ENCODE measurements at places on chromosomes 2 and 18.

DNA sequence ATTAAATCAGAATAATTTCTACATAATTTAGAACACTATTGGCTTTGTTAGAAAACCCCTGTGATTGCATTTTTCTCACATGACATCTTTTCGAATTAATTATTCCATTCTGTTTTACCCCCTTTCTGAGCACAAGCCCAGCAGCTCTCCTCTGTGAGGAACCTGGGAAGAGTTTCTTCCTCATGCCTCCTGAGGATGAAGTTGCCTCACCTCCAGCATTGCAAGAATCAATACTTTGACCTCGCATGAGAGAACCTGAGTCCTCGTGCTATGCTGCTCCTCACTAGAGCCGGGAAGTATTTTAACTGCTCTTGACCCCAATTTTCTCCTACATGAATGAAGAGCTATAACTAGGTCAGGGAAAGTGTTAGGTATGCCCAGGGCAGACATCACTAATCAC lies 77.1 kb upstream of the RAPH1 start:
- no peak for DNase-seq

DNA sequence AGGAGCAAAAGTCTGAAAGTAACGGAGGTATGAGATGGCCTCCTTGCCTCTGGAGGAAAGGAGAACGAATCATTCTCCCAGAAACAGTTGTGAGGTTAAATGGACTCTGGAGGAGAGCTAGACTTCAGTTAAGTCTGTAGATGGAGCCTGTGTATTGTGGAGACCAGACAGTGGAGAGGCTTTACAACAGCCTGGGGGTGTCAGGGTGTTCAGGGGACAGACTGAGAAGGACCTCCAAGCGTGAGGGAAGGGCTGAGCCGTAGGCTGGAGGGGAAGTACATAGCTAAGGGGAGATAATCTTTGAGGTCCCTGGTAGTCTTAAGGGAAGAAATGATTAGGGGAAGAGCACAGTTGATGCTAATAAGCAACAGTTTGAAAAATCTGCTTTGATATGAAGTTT lies 76.6 kb downstream of the GALNT1 start:
- no peak for DNase-seq

GRCh38 chr2:16112972-16113560 lies 172.7 kb downstream of the MYCN start:
- DNase-seq, result no peak

DNA sequence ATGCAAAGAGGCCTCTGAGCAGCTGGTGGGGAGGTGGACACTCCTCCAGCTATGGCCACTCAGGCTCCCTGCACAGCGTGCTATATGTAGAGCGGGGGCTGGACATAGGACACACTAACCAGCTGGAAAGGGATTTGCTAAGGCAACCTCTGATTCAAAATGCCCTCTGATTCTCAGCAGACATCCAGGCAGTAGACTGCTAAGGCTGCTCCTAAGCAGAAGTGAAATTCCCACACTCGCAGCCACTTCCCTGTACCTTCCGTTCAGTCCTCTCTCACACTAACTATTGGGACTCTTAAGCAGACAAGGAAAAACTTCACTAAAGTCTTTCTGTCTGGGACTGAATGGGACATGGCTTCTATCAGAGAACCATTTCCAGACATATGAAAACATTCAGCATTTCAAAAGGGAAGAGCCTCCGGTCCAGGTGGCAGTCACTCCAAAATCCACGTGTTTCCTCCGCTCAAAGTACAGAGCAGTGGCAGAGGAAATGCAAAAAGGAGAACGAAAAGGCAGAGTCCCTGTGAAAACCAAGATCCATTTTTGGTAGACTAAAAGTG lies 265.8 kb downstream of the TTC32 start:
- DNase-seq, result no peak

GRCh38 chr2:164881524-164881923 lies 39.9 kb upstream of the COBLL1 start:
- DNase-seq, result no peak

All from T follicular helper cell (primary cell).